Esophagus squamous epithelium (tissue), 5 donors: ENCODE measurements at places on chromosomes 5 and 9.
A peak's percentile ranks its signal among the peaks of the same experiment; 100 is the strongest.

DNA sequence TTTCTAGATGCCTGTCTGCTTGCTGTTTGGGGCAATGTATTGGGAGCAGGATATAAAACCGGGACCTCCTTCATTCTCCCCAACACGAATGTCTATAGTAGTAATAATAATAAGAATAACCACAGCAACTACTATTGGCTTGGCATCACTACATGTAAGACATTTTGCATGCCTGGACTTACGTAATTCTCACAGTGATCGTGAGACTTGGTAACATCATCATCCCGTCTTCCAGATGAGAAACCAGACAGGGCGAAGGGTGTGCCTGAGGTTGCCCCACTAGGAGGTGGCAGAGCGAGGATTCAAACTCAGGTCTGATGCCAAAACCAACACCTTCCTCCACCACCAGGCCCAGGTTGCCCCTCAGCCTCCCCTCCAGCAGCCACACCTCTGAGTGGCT is 185.1 kb downstream of the RGS3 start:
- no peaks in the 10 kb centered on the region for H3K27me3 ChIP-seq
- H3K36me3 ChIP-seq, result no peaks in the 10 kb centered on the region
- no peak overlapping the region for H3K4me3 ChIP-seq
- no peak for DNase-seq

DNA sequence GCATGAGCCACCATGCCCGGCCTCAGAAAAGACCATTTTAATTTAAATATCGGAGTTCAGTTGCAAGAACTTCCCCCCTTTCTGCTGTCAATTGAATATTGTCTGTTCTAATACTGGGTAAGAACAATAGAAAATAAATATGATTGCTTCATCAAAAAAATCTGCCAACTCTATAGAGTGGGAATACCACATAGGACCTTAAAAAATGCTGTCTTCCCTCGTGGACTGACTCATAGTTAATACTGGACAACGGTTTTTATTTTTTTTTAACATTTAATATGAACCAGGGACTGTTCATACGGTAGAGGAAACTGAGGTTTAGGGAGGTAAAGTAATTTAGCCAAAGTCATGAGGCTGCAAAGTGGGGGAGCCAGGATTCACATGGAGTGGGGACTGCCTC is 9.7 kb downstream of the ZNF462 start:
- H3K4me1 ChIP-seq, result peaks cover 48% of the 10 kb centered on the region
- peak overlapping the region; percentile 96 for H3K27ac ChIP-seq
- H3K36me3 ChIP-seq, result no peaks in the 10 kb centered on the region
- H3K27me3 ChIP-seq, result no peaks in the 10 kb centered on the region

DNA sequence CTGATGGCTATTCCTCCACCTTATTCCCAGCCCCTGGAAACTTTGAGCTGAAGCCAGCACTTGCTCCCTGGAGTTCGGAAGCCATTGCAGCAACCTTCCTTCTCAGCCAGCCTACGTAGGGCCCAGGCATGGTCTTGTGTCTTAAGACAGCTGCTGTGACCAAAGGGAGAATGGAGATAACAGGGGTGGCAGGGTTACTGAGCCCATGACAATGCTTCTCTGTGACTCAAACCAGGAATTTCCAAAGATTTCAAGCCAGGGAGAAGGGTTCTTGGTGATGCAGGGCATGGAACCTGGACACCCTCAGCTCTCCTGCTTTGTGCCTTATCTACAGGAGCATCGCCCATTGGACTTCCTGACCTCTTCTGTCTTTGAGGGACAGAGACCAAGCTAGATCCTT is 12.2 kb downstream of the SLC31A2 start:
- no peak for DNase-seq
- H3K27me3 ChIP-seq, result no peaks in the 10 kb centered on the region
- H3K4me3 ChIP-seq, result no peak overlapping the region
- H3K4me1 ChIP-seq, result peaks cover 10% of the 10 kb centered on the region
- peaks cover 12% of the 10 kb centered on the region for H3K36me3 ChIP-seq

GRCh38 chr5:175729829-175730277 is 72.0 kb downstream of the HRH2 start:
- no peak overlapping the region for H3K27ac ChIP-seq
- H3K36me3 ChIP-seq, result no peaks in the 10 kb centered on the region
- H3K4me3 ChIP-seq, result peak overlapping the region; percentile 26
- DNase-seq, result peak; percentile 35
- H3K4me1 ChIP-seq, result peaks cover 7% of the 10 kb centered on the region

GRCh38 chr9:84655447-84655846 is 14.1 kb upstream of the NTRK2 start:
- no peaks in the 10 kb centered on the region for H3K4me1 ChIP-seq
- no peak overlapping the region for H3K4me3 ChIP-seq
- no peak for DNase-seq
- H3K27ac ChIP-seq, result no peak overlapping the region
- H3K36me3 ChIP-seq, result no peaks in the 10 kb centered on the region

- no peak overlapping the region for H3K27ac ChIP-seq
- H3K36me3 ChIP-seq, result no peaks in the 10 kb centered on the region
- H3K4me1 ChIP-seq, result no peaks in the 10 kb centered on the region
- no peak for DNase-seq
- H3K27me3 ChIP-seq, result no peaks in the 10 kb centered on the region
- H3K4me3 ChIP-seq, result no peak overlapping the region
Observed at GRCh38 chr5:167767795-167768194, 523.6 kb upstream of the WWC1 start.

DNA sequence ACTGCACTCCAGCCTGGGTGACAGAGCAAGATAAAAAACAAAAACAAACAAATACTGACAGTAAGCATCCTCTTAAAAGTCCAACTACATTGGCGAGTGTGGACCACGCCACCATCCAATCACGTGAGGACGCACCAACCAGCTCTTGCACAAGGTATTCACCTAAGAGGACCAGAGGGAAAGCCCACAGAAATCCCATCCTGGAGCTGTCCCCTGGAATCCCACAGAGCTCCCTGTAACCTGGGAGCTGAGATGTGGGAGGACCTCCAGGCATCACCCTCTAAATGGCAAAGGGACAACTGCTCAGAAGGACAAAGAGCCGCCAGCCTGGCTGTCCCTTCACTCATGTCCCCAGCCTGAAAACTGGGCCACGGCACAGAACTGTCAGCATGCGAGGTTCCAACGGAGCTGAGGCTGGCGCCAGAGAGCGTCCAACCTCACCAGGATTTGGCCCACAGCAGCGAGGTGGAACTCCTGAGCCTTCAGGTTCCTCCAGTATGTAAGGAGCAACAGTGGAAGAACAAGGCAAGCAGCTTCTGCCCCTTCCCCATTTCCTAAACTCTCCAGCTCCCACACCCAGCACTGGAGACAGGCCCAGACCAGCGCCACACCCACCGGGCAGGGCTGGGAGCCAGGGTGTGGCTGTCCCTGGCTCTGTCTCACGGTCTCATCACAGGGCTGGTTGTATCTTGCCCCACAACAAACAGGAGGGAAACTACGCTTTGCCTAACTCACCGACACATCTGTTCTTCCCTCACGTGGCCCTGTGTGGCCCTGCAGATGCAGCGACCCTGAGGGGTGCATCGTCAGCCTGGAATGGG is 15.2 kb downstream of the IPPK start:
- DNase-seq, result no peak
- peaks cover 9% of the 10 kb centered on the region for H3K36me3 ChIP-seq
- peaks cover 78% of the 10 kb centered on the region for H3K4me1 ChIP-seq
- no peak overlapping the region for H3K4me3 ChIP-seq
- no peaks in the 10 kb centered on the region for H3K27me3 ChIP-seq

- DNase-seq, result no peak
- H3K4me3 ChIP-seq, result no peak overlapping the region
- no peaks in the 10 kb centered on the region for H3K27me3 ChIP-seq
- H3K4me1 ChIP-seq, result no peaks in the 10 kb centered on the region
Observed at GRCh38 chr5:160621526-160621925, 199.9 kb downstream of the PTTG1 start.

DNA sequence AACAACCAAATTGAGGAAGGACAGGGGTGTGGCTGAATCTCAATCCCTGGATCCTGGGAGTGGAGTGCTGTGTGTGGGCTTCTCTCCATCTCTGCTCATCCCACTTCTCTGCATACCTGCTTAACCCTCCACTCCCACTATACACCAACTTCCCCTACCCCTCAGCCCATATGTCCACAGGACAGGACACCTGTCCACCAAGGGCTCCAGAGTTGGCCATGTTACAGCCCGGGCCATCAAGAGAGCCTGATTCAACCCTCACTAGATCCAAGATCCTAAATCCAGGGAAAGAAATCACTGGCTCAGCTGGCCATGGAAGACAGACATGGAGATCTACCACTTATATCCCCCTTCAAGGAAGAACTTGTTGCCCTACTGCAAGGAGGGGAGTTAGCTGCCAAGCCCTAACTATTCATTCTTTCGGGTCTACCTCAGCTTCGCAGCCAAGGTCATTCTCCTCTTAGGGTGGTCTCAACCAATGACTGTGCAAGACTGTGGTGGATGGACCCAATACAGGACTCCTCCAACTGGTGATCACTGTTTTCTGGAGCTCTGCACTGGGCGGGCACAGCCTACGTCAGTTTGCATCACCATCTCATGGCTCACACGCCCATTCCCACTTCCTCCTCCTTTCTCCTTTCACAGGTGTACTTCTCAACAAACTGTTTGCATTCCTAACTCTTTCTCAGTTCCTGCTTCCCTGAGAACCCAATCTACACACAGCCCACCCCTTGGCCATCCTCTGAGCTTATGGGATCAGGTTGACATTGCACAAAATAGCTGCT is 53.7 kb upstream of the ZBTB43 start:
- H3K36me3 ChIP-seq, result no peaks in the 10 kb centered on the region
- H3K27ac ChIP-seq, result no peak overlapping the region
- H3K4me3 ChIP-seq, result no peak overlapping the region
- H3K4me1 ChIP-seq, result no peaks in the 10 kb centered on the region
- DNase-seq, result no peak
- no peaks in the 10 kb centered on the region for H3K27me3 ChIP-seq

DNA sequence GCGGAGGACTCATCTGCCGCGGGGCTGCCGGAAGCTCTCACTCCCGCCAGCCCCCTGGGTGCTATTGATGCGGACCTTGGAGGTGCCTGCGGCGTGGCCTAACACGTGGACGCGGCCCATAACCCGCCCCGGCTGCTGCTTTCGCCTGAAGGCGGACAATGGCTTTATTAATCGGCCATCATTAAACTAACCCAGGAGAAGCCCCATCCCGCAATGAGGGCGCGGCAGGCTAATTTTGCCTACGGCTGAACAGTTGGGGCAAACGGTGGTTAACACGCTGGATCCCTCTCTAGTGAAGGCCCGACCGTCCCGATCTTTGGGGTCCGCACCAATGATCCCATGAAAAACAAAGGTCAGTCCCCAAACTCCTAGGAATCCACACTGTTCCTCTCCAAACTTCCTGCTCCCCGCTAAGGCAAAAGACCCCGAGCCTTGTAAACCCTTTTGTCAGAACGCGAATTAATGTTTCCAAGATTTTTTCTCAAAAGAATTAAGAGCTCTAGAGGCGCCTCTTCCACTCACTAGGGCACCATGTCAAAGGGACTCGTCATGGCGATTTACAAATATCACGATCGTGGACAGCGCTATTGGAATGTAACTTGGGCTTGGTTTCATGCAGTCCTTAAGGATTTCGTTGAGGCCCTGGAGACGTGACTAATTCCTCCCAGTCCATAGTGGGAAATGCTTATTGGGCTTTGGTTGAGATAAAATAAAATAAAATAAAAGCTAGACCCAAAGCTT is 193.1 kb downstream of the MEF2C start:
- H3K4me1 ChIP-seq, result peaks cover 52% of the 10 kb centered on the region
- H3K27me3 ChIP-seq, result peaks cover 100% of the 10 kb centered on the region
- no peak overlapping the region for H3K4me3 ChIP-seq
- no peak for DNase-seq

GRCh38 chr9:18976221-18976708 is 56.7 kb downstream of the SAXO1 start:
- no peaks in the 10 kb centered on the region for H3K4me1 ChIP-seq
- H3K4me3 ChIP-seq, result no peak overlapping the region
- H3K27me3 ChIP-seq, result no peaks in the 10 kb centered on the region
- DNase-seq, result no peak
- peak overlapping the region; percentile 37 for H3K27ac ChIP-seq

GRCh38 chr5:5063533-5063953 is 76.6 kb upstream of the ADAMTS16 start:
- no peaks in the 10 kb centered on the region for H3K4me1 ChIP-seq
- H3K36me3 ChIP-seq, result no peaks in the 10 kb centered on the region
- no peaks in the 10 kb centered on the region for H3K27me3 ChIP-seq
- DNase-seq, result no peak
- H3K4me3 ChIP-seq, result no peak overlapping the region
- H3K27ac ChIP-seq, result no peak overlapping the region

DNA sequence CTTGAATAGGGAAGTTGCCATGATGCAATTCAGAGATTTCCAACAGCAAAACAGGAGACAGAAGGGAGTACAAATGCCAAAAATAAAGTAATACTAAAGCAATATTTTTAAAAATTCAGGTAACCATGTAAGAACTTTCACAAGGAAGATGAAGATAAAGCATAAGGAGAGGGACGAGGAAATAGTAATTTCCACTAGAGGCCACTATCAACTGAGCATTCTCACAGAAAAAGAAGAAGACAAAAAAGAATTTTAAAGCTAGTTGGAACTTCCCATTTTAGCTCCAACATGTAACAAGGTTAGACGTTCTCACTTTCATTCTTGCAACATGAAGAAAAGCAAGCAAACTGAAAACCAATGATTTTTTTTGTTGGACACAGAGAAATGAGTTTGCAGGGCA is 779.9 kb upstream of the CDH6 start:
- DNase-seq, result no peak
- no peaks in the 10 kb centered on the region for H3K27me3 ChIP-seq
- no peaks in the 10 kb centered on the region for H3K4me1 ChIP-seq

DNA sequence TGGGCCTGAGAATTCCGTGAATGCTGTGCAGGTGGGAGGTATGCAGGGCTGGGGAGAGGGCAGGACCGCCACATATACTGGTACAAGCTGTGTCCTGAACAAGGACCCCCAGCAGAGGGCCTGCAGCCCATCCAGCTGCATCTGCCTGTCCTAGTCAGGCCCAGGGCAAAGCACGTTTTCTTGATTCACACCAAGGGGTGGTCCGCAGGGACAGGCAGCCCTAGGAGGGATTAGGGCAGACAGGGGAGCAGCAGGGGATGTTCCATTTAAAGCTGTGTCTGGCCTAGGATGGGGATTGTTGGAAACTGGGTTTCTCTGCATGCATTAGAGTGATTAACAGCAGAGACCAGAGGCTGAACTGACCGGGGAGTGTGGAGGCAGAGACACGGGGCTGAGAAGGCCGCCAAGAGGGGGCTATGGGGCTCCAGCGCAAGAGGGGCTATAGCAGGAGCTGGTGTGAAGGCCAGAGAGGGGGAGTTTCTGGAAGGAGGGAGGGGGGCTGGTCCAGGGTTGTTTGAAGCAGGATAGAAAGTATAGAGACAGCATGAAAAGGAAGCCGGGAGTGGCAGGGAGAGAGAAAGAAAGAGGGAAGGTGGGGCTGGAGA is 2.7 kb downstream of the GRM6 start:
- no peak for DNase-seq
- no peaks in the 10 kb centered on the region for H3K36me3 ChIP-seq
- no peaks in the 10 kb centered on the region for H3K4me1 ChIP-seq
- no peak overlapping the region for H3K4me3 ChIP-seq

- H3K4me3 ChIP-seq, result no peak overlapping the region
- no peak for DNase-seq
- H3K36me3 ChIP-seq, result peaks cover 10% of the 10 kb centered on the region
- H3K27ac ChIP-seq, result no peak overlapping the region
- H3K27me3 ChIP-seq, result no peaks in the 10 kb centered on the region
- no peaks in the 10 kb centered on the region for H3K4me1 ChIP-seq
Observed at GRCh38 chr5:160089531-160089930, 29.7 kb downstream of the PWWP2A start.

- H3K27me3 ChIP-seq, result no peaks in the 10 kb centered on the region
- no peak for DNase-seq
- H3K27ac ChIP-seq, result no peak overlapping the region
- no peak overlapping the region for H3K4me3 ChIP-seq
Observed at GRCh38 chr5:43687275-43687674, 84.3 kb downstream of the NNT start.
